Amniotic epithelial cell (primary cell): ENCODE measurements at places on chromosomes 4 and X.

GRCh38 chr4:143156853-143157252, 27.9 kb upstream of the USP38 start:
- DNase-seq: no peak

DNA sequence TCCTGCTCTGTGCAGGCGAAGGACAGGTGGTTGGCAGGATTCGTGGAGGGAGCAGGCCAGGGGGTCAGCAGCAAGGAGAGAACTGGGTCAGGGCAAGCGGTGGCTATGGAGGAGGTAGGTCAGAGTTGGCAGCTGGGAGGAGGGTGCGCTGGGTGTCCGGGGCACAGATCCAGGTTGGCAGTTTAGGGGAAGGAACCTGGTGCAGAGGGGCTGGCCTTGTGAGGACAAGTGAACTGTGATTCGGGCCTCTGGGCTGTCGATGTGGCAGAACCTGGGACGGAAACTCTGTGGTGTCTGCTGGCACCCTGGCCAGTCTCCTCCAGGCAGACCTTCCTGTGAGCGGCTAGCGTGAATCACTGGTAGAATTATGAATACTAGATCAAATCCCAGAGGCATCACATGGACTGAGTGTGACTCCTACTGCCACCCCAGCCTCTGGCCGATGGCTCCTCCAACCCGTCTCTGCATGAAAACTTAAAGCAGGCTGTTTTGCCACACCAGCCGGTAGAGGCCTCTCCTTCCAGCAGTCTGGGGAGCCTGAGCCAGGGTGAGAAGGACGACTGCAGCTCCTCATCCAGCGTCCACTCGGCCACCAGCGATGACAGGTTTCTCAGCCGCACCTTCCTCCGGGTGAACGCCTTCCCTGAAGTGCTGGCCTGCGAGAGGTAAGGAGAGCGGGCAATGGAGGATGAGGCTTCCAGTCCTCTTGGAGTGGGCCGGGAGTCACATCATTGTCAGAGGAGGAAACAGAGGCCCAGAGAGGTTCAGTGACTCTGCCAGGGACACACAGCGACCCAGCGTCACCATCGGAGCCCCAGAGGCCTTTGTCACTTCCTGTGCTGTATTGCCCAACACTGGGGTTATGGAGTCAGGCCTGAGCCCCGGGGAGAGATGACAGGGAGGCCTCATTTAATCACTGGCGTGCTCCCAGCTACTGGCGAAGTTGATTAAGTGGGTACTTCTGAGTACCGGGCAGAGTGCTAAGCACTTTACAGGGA, 20.3 kb downstream of the EVC start:
- DNase-seq: no peak

DNA sequence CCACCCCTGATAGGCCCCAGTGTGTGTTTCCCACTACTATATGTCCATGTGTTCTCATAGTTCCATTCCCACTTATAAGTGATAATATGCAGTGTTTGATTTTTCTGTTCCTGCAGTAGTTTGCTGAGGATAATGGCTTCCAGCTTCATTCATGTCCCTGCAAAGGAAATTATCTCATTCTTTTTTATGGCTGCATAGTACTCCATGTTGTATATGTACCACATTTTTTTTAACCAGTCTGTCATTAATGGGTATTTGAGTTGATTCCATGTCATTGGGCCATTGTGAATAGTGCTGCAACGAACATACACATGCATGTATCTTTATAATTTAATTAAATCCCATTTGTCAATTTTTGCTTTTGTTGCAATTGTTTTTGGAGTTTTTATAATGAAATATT, 10.3 kb upstream of the TMPRSS11A start:
- DNase-seq: no peak

DNA sequence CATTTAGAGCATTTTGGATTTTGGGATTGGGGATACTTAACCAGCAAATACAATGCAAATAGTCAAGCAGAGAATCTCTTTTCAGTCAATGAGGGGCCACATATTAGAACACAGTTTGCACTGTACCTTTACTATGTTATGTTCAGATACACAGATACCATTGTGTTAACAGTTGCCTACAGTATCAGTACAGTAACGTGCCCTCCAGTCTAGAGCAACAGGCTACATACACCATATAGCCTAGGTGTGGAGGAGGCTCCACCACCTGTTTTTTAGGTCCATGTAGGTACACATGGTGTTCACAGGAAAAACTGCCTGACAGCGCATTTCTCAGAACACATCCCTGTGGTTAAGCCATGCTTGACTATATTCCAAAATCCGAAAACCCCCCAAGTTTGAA, 9.1 kb downstream of the GRPEL1 start:
- no peak for DNase-seq

DNA sequence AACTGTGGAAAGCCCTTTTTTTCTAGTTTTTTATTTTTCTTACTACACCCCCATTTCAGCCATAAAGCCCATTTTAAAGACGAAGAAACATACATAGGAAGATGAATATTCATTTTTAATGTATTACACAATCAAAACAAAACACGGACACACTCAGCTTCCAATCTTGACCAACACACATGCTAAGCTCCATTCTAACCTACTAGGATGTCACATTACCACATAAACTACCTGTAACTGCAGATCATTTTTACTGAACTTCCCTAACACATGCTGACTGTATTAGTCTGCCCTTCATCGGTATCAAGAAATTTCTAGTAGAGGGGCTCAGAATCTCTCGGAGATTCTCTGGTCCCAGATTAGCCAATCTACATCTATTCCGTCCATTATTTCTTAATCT, 1.8 kb downstream of the CCNI start:
- peak; percentile 34 for DNase-seq

GRCh38 chrX:68589372-68589753, 58.1 kb upstream of the STARD8 start:
- no peak for DNase-seq

GRCh38 chr4:176149680-176150355, 45.6 kb downstream of the SPATA4 start:
- DNase-seq: no peak

DNA sequence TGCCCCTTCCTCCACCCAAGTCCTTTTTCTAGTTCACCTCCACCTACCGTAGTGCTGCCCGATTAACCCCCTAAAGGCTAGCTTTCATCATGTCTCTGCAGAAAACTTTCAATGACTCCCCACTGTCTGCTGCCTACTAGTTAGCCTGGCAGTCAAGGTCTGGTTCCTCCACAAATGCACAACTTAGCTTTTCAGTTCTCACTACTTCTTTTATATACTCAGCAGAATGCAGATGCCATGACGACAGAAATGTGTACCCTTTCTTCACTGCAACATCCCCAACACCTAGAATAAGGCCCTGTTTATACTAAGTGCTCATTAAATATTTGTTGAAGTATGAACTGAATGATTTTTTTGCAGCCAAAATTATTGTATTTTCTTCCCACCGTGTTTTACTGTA, 30.9 kb upstream of the RASGEF1B start:
- DNase-seq: no peak

GRCh38 chr4:112141366-112142138, 3.7 kb upstream of the FAM241A start:
- DNase-seq: no peak

GRCh38 chrX:9282325-9282724, 182.5 kb upstream of the TBL1X start:
- no peak for DNase-seq

- DNase-seq: no peak
Observed at GRCh38 chr4:1315836-1316536, 26.3 kb downstream of the MAEA start.

DNA sequence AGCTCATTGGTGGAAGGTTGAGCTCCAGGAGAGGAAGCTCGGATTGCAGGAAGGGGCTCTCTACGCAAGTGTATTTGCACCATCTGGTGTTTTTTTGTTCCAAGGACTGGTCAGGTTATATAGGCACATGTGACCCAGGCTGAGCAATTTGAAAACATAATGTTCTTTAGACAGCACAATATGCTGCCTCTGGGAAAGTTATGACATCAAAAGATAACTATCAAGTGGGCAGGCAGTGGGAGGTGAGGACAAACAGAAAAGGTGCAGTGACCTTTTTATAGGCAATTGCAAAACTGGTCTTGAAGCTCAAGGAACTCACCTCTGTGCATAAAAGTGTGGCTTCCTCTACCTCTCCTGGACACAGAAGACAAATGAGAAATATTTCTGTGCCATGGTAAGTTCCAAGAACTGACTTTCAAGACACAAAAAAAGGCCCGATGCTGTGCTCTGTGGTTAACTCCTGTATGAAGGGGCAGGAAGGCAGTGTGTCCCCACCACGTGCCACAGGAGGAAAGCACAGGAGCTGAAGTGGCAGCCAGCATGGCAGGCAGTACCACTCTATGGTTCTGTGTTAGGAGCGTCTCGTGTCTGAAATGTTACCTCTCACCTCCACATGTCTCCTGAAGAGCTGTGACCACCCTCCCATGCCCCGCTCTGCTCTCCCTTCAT, 128.6 kb downstream of the SHROOM3 start:
- peak; percentile 48 for DNase-seq

GRCh38 chrX:48957477-48957826, at the start of gene OTUD5:
OTUD5 (minus strand) TSS chrX:48957607; CDS start chrX:48957570, 37 bp downstream.
- DNase-seq: no peak

DNA sequence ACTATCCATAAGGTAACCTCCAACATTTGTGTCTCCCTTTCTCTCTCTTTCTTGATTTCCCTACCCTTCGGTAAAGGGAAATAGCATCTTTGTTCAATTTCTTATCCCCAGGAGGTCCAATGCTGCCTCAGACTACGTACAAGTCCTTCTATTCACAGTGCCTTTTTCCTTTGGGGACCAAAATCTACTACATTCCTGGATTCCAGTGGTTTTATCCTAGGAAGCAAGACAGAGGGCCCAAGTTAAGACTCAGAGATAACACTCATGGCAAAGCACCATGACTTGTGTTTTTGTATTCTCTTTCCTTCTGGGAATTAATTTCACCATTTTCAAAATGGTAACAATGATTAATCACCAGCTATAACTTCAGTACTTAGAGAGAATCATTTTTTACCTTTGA, 10.6 kb downstream of the G3BP2 start:
- DNase-seq: peak; percentile 21

DNA sequence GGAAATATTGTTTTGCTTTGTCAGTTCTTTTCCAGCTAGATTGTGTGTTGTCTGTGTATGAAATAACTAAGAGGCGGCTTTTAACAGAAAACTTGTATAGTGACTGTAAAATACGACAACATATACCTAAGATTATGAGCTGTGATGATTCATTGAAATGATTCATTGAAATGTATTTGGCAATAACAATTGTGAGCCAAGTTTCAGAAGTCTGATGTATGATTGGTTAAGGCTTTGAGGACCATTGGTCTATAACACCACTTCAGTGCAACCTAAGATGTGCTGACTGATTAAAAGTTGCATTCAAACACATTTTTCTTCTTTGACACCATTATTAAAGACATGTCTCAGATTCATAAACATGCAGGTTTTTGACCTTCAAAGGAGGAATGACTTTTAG, 76.6 kb downstream of the PTPN13 start:
- DNase-seq: peak; percentile 81

GRCh38 chr4:183729069-183729406, 69.9 kb downstream of the TRAPPC11 start:
- no peak for DNase-seq

DNA sequence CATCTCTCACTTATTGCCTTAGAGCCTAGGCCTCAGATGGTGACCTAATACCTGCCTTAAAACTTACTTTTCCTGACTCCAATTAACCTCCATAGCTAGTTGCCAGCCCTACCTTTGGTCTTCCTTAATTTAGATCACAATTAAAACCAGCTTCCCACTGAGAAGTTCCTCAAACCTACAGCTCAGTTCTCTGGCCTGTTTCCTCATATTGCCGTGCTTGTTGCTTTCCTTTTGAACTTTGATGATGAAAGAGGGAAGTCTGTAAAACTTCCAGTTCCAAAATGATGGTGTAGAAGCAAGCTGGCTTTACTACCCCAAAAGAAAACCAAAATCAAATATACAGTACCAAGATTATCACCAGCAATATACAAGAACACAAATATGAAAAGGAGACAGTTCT, 28.9 kb upstream of the CAMK2D start:
- no peak for DNase-seq

- peak; percentile 67 for DNase-seq
Observed at GRCh38 chr4:38145033-38145678, 185.0 kb downstream of the PTTG2 start.

GRCh38 chr4:89514811-89515210, 207.2 kb upstream of the GPRIN3 start:
- DNase-seq: no peak

GRCh38 chrX:69314436-69315348, 149.4 kb upstream of the PJA1 start:
- no peak for DNase-seq

GRCh38 chr4:40238008-40238699, 41.3 kb downstream of the RHOH start:
- DNase-seq: no peak

DNA sequence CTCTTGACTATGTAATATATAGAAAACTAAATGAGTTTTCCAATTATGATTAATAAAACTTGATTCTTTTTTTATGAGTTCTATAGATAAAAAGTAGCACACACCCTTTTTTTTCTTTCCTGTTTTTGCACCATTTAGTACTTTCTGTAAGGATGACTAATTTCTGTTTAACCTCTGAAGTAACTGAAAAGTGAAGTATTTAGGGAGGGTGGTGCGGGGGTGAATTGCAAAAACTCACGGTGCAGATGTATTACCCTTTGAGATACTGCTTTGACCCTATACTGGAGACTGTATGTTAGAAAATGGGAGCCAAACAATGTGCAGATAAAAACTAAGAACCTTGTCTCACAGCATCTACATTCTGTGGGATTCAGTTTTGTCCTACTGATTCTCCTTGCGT, 471.6 kb downstream of the DTHD1 start:
- DNase-seq: no peak

DNA sequence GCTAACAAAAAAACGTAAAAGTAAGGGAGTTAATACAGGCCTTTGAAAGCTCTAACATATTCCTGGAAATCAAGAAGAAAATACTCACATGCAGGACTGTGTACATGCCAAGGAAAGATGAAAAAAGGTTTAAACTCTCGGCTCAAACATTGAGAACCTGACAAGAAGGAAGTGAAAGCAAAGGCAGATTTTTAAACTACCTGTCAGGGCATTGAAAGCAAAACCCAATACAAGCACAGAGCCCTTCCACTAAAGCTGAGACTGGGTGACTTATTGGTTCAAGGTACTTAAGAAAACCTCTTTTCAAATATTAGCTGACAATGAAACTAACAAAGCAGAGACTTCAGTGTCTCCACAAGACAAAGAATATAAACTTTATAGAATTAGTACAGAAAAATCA, 313.0 kb upstream of the GRID2 start:
- DNase-seq: no peak

- peak; percentile 24 for DNase-seq
Observed at GRCh38 chrX:111182997-111183396, 87.0 kb downstream of the PAK3 start.

DNA sequence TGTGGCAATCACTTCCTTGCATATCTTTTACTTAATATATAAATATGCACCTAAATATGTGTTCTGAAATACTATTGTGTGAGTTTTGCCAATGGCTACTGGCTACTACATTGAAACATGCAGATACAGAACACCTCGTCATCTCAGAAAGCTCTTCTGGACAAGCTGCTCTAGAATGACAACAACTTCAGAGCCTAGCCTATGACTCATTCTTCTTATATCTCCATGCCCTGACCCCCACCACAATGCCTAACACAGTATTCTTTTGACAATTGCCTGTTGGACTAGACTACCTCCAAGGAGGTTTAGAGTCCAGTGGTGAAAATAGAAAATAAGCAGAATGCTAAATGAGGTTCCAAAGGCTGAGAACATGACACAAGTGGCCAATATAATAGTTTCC, 17.6 kb upstream of the DMP1 start:
- peak; percentile 51 for DNase-seq
